ENCODE measurements at places on chromosomes 2 and 18.

GRCh38 chr2:8877894-8878293 lies 40.5 kb upstream of the KIDINS220 start:
- no peak for DNase-seq

DNA sequence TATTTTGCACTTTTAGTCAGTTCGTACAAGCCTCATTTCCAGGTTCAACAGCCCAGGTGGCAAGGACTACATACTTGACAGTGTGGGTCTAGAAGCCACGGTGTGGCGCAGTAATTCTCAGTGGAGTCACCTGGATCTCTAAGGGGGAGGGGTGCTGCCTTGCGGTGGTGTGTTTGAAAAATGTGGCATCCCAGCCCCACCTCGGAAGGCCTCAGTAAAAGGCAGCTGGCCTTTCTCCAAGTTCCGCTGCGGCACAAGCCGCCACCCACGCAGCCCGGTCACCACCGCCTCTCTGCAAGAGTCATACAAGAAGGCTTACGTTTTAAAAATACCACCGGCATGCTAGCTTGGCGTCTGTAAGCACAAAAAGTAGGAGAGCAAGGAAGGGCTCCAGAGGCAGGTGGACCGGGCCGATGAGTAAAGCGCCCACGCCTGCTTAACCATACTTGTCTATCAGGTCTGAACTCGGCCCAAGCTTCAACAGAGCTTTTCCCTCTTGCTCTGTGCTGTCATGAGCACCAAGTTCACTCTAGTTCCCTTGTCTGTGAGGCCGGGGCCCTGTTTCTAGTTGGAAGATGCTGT lies 49.5 kb downstream of the SPRED2 start:
- DNase-seq: peak; percentile 62

DNA sequence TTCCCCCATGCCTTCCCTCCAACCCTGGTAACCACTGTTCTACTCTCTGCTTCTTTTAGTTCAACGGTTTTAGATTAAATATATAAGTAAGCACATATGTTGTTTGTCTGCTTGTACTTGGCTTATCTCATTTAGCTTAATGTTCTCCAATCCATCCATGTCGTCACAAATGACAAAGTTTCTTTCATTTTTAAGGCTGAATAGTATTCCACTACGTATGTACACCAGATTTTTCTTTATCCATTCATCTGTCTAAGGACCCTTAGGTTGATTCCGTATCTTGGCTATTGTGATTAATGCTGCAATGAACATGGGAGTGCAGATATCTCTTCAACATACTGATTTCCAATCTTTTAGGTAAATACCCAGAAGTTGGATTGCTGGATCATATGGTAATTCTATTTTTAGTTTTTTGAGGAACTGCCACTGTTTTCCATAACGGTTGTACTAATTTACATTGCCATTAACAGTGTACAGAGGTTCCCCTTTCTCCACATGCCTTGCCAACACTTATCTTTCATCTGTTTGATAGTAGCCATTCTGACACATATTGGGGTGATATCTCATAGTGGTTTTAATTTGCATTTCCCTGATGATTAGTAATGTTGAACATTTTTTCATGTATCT lies 8.1 kb downstream of the ASB3 start:
- DNase-seq: no peak

DNA sequence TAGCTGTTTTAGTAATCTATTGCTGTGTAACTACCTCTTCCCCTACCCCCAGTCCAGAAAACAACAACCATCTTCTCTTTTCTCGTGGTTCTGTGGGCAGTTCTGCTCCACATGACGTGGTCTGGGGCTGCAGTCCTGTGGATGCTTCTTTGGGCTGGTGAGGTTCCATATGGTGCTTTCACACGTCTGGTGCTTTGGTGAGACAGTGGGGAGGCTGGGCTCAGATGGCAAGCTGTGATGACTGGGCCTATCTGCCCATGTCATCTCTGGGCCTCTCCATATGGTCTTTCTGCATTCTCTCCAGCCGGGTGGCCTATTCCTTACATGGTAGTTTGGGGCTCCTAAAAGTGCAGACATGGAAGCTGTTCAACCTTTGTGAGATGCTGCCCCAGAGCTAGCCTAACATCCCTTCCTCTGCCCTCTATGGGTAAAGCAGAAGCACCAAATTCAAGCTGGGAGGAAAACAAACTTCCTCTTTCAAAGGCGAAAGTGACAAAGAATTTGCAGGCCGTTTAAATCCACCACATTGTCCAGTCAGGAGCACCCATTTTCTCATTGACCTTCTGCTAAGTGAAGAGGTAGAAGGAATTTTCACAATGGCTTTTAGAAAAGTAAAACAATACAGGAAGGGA lies 68.3 kb upstream of the IL1R1 start:
- DNase-seq: no peak

DNA sequence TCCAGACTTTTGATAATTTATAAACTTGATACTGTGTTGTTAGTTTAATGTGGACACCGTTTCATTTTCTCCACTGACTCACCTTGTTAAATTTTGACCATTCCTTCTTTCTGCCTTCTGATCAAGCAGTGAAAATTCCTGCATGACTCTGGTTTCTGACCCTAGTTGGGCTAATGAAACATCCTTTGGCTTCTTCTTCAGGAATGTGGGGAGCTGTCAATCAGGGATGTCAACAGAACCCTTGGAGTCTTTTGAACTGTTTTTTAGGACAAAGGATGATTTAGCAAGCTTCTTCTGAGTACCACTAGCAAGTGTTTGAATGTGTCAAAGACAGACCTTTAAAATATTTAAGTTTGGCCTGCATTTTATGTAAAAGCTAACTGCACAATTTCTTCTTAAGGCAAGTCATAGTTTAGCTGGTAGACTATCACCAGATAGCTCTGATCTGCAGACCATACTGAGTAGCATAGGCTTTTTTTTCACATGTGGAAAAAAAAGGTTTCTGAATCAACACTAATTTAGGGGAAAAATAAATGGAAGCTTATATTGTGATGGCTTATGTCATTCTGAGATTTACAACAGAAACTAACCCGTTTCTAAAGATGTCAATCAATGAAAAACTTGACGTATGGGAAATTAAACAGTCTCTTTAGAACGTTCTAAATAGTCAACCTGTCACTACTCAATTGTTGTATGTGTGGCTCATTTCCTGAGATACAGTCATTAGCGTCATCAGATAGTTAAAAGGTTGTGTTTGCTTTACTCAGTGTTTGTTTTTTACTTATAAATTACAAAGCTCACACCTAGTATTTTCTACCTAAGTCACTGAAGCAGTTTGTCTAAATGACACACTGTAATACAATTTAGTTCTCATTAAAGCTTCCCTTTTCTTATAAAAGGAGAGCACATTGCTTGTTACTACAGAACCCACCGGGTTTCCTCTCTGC lies 311.4 kb downstream of the PTPRM start:
- DNase-seq: no peak

GRCh38 chr2:50529600-50530218 lies 502.2 kb downstream of the NRXN1 start:
- no peak for DNase-seq

GRCh38 chr2:150491430-150491829 lies 4.0 kb upstream of the RND3 start:
- no peak for DNase-seq

- DNase-seq: no peak
These were observed 44.4 kb upstream of the AGPS start for GRCh38 chr2:177348118-177348654.

DNA sequence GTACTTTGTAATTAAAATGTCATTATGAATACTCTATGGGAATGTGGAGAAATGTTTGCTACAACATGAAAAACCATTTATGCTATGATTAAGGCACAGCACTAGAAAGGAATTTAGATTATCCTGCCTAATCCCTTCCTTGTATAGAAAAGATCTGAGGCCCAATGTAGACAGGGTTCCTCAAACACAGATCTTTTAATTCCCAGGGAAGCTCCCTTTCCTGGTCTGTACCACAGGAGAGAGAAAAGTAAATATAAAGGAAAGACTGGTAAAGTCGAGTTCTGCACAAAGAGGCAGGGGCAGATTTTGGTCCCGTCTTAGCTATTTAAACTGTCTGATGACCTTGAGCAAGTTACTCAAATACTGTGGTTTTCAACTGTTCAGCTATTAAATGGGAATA lies 84.7 kb downstream of the ICA1L start:
- no peak for DNase-seq

DNA sequence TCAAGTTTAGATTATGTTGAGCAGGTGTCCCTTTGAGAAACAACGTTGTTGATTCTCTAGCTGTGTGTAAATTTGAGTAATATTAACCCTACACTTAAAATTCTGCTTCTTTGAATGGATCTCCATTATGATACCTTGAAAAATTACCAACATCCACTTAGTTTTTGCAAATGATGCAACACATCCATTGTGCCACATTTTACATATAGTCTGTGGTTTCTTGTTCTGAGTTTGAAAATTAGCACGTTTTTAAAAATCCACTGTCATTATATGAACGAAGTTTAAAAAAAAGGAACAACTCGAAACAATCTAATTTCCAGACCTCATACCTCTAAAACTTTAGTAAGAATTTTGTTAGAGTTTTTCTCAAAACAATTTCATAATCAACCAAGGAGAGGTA lies 37.7 kb downstream of the PIK3C3 start:
- DNase-seq: no peak

GRCh38 chr2:23215016-23215415 lies 170.0 kb upstream of the KLHL29 start:
- no peak for DNase-seq

DNA sequence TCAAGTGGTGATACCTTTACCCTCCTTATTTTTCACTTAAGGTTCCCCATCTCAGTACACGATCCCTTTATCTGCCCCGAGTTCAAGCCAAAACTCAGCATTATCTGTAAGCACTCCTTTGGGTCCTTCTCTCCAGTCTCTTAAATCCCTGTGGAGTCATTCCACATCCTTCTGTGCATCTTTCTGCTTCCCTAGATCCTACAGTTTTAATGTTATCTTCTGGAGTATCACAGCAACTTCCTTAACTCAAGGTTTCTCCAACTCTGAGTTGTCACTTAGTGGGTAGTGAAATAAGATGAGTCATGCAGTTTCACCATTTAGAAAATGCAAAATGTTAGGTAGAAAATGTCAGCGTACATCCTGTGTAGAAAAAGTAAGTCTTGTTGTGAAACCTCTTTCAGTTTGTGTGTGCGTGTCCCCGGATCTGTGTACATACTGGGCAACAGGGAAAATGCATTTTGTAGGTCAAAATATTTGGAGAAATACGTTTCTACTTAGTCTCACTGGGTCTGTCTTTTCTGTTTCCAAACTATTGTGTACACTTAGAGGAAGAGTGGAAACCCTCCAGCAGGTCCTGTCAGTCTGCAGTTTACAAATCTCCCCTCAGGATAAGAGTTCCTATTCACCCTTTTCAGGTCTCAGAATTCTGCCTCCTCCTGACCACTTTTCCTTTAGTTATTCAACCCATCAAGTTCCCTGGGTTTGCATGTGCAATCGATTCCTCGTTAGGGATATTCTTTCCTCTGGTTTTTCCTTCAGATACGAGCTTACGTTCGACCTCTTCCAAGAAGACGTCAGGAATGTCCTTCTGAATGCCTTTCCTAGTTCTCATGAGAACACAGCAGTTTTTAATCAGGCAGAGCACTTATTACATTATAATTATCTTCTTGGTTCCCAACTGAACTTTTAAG lies 154.8 kb downstream of the TGIF1 start:
- no peak for DNase-seq

DNA sequence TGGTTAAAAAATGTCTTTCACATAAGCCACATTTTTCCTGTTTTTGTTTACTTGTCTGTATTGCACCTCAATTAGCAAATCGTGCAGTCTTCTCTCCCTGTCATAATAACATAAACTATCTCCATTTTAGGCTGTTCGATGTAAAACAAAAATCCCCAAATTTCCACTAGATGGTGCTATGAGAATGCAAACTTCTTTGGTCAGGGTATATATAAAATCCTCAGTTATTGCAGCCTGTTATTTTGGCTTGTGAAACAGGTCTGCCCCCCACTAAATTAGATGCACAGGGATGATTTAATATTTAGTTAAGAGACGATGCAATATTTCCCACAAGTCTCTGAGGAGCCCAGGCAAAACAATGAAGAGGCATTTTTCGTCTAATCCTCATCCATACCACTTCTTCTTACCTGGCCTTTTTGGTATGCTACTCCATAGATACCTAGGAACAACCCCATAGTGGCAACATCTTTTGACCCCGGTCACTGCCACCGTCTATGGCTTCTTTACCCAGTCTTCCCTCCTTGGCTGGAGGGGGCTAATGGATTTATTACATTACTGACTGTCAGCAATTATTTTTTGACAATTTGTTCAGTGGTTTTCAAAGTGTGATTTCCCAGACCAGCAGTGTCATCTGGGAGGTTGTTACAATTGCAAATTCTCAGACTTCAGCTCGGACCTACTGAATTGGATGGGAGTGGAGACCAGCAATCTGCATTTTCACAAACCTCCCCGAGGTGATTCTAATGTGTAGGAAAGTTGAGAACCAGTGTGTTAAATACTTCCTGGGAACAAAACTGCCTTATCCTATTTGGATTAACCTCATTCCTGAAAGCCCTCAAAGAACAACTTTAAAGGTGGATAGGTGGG lies 117.4 kb upstream of the CWC22 start:
- no peak for DNase-seq

- DNase-seq: no peak
These were observed at the start of gene MATN3 for GRCh38 chr2:20012282-20013125. MATN3 (minus strand) TSS chr2:20012668; CDS start chr2:20012631, 37 bp downstream.

DNA sequence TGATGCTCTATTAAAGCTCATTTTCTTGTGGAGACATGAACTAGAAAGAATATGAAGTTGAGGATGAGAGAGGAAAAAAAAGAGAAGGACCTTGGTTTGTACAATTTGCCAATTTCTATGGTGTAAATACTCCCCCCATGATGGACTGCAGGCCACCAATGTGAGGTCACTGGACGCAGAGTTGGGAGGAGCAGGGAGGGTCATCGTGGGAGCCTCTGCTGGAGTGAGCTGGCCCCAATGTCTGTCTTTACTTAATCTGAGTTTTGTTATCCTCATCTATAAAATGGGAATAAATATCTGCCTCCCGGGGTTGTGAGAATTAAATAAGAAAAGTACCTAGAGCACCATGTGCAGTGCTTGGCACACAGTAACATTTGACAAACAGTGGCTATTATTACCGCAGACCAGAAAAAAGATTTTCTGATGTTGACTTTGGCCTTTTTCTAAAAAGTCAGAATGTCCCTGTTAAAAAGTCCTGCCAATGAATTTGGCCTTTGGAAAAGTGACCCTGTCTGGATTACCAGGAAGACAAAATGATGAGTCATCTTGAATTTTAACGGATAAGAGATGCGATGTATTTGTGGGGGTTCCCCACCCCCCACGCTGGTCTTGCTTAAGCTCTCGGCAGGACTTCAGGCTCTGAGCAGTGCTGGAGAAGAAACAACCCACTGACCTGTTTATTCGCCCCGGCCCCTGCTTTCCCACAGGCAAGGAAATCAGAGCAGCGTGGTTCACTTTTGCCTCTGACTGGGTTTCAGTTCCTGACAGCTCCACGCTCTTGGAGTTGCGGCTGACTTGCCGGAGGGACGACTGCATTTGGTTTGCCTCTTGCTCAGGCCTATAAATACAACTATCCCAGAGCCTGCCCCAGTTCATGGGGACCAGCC lies 50.3 kb upstream of the FOSL2 start:
- DNase-seq: no peak

DNA sequence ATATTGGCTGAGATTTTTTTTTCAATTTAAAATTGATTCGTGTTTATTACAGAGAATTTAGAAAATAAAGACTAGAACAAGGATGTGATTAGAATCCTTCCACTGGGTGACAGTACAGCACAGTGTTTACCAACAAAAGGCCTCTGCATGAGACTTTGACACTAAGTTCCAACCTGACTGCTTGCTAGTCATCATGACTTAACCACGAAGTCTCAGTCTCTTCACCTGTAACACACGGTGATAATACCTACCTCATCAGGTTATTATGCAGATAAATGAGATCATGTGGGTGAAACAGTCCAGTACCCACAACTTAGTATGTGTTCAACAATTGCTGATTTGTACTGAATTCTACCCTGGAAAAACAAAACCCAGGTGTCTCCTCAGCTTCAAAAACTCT lies 151.2 kb downstream of the STK39 start:
- no peak for DNase-seq

Data from stimulated activated CD8-positive, alpha-beta memory T cell treated with anti-CD3 and anti-CD28 coated beads, Interleukin-4, amount 100 ng/mL, for 4 hours (primary cell).